NCI-H1417 treated with DMSO at 0.1 percent for 48 hours (cell line): ENCODE measurements at places on chromosomes 11 and 22.
A peak's percentile ranks its signal among the peaks of the same experiment; 100 is the strongest.

DNA sequence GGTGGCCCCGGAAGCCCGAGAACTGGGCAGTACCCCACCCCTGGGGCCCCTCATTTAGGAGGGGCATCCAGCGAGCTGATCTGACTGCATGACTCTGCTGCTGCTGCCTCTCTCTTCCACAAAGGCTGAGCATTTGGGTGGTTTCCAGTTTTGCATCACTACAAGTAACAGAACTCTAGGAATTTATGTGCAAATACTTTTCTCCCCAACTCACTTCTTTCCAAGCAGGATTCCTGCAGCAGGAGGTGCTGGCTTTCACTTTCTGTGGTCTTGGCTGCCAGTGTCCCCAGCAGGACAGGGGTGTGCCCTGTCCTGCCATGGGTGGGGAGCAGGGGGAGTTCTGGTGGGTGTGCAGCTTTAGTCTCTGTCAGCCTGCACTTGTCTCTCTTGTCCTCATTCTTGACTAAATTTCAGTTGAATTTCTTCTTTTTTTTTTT is 21.2 kb downstream of the UPB1 start:
- no peak for DNase-seq

- DNase-seq, result peak; percentile 30
Observed at GRCh38 chr11:57288771-57289579, 35.8 kb downstream of the TNKS1BP1 start.

DNA sequence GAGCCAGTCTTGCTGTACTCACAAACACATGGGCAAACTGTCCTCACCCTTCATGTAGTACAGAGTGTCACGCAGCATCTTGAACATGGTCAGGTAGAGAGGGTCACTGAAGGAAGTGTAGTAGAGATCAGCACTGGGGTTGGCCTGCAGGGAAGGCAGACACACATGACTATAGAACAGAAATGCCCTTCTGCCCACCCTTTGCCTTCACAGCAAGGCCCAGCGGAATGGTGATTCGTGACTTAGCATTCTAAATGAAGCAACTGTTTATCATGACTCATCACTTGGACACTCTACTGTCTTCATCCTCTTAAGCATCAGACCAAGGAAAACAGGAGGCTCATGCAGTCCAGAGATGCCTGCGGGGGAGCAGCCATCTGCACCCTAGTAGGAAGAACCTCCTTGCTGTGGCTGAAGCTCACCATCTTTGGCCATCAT is 33.4 kb downstream of the SERPIND1 start:
- no peak for DNase-seq

DNA sequence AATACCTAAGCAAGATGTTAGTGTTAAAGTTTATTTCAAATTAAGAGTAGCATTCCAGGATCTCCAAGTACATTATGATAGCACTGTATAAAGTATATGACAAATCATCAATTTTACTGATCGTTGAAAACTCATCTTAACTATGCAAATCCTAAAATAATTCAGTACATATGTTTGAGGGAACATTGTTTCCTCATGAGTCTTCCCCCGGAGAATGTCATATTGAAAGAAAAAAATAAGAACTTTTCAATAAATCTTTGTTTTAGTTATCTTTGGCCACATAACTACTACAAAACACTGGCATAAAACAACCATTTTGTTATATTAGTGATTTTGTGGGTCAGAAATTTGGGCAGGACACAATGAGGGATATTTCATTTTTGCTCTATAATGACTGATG is 135.4 kb downstream of the METTL15 start:
- no peak for DNase-seq

DNA sequence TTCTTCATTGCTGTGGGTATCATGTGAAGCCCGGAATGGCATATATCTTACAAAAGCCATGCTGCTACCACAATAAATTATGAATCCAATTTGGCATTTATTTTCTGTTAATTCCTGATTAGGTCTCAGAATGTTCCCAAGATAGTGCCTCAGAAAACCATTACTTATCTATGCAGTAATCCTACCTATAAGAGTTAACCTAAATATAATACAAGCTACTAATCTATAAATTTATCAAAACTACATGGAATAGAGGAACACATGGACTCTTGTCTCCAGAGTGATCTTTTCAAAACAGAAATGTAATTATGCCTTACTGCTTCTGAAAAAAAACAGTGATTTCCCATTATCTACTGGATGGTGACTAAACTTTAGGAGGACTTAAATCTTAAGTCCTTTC is 687.8 kb upstream of the ANO5 start:
- no peak for DNase-seq

- no peak for DNase-seq
Observed at GRCh38 chr11:96330511-96330859, 12.5 kb downstream of the MAML2 start.

GRCh38 chr22:20465759-20466077 is 28.1 kb upstream of the SCARF2 start:
- no peak for DNase-seq

- no peak for DNase-seq
Observed at GRCh38 chr11:70594606-70595005, 196.3 kb downstream of the CTTN start.

DNA sequence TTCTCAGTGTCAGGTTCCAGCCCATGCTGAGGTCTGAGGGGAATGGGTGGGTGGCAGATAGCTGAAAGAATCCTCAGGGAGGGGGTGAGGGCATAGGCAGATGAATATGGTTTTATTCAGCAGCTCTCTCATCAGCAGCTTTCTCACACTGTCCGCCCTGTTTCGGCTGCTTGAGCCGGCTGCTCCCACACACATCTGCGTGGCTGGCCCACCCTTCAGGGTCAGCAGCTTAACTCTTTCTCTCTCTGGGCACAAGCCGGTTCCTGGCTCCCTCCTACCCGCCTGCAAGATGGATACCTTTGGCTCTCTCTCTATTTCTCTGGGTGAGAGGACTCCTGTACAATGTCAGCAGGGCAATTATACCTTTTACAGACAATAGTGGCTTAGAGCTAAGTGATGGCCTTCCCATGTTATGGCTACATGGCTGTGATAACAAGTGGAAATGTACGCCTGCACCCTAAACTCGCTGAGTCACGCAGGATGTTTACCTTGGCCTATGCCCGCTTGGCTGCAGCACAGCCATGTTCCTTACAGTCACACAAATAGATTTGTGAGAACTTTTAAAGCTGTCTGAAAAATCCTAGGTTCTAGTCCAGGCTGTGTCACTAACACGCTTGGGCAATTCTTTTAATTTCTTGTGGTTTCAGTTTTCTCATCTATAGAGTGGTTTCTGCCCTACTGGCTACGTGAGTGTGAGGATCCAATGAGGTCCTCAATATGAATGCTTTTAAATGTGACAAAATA is 4.1 kb downstream of the MMP20 start:
- DNase-seq, result no peak

DNA sequence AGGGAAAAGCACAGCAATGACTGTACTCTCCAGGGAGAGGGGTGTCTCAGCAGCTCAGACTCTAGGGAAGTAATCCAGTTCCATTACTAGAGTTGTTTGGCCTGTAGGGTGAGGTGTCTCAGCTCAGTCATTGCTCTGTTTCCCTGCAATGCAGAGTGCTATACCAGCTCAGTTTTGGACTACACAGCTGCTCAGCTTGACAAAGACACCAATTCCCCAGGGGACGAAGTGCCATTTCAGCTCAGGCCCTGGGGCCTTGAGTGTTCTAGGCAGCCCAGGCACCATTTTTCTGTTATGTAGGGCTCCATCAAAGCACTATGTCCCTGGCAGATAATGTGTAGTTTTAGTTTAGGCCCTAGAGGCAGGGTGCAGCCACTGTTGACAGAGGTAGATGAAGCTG is 18.2 kb downstream of the CALCB start:
- no peak for DNase-seq

DNA sequence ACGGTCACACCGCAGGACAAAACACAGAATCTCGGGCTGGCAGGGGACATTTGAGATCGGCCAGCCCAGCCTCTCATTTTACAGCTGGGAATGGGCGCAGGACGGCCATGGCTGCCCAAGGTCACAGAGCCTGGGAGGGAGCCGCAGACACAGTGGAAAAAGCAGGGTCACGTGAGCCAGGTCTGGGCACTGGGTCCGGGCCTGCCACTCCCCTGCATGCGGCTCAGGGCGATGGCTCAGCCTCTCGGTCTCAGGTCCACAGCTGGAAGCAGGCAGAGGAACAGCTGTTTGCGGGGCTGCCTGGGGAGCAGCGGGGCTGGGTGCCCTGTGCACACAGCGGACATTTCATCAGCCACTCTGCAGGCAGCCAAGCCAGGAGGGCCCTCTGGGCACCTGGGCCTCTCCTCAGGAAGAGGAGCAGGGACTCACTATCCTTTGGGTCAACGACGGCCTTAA is 10.4 kb upstream of the PPARA start:
- DNase-seq, result no peak
